Activated CD4-positive, CD25-positive, alpha-beta regulatory T cell treated with anti-CD3 and anti-CD28 coated beads, Interleukin-2, amount 50 U/mL, for 24 hours (primary cell): ENCODE measurements at places on chromosomes 1 and 21.

- ATAC-seq = no peak
Observed at GRCh38 chr1:193211539-193211938, 25.1 kb upstream of the B3GALT2 start.

- ATAC-seq = no peak
Observed at GRCh38 chr1:201989354-201990128, 7.1 kb downstream of the RNPEP start.

- ATAC-seq = no peak
Observed at GRCh38 chr1:41827991-41828570, 90.6 kb downstream of the HIVEP3 start.

DNA sequence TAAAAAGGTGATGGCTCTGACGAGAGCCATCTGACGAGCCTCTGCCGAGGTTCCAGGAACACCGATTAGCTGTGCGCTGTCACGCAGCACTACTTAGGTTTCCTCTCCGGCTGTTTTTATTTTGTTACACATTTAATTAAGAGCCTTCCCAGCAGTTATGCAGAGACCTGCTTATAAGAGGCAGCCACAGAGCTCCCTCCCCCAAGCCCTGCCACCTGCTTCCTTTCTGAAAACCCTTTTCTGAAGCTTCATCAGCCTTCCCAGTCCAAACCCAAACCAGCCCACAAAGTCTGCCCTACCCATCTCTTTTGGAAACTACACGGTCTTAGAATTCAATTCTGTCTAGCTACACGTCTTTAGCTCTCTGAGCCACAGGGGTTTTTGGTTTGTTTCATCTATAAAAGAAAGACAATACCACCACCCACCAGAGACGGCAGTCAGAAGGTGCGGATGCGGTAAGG is 49.1 kb downstream of the ERI3 start:
- no peak for ATAC-seq

DNA sequence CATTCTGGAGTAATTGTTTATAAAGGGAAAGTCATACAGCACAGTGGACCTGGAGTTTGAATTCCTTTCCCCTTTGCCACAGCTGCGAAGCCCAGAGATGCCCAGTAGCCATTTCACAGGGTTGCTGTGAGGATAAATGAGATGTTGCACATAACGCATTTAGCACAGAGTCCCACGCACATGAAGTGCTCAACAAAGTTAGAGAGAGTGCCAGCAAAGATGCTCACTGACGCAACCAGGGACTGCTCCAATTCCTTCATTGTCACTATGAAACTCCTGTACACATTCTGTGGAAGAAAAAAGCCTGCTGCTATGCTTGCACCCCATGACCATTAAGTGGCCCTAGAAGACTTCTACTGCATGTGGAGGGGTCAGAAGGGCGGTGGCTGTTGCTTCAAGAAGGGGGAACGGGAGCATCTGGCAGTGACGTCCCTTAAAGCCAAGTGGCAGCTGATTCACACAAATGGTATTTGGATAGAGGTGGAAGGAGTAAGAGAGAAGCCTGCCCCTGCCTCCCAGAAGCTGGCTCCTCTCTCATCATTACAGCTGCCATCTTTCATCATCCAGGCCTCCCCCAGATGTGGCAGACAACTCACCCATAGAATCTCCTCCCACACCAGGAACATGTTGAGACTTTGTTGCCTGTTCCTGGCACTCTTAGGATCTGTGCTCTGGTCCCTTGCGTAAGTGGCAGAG is 26.5 kb upstream of the VAV3 start:
- ATAC-seq = no peak
